Stimulated activated CD4-positive, alpha-beta T cell treated with anti-CD3 and anti-CD28 coated beads, Interleukin-1b, Interleukin-23, amount 100 ng/mL, for 1 hour (primary cell): ENCODE measurements at places on chromosomes 12 and 14.

DNA sequence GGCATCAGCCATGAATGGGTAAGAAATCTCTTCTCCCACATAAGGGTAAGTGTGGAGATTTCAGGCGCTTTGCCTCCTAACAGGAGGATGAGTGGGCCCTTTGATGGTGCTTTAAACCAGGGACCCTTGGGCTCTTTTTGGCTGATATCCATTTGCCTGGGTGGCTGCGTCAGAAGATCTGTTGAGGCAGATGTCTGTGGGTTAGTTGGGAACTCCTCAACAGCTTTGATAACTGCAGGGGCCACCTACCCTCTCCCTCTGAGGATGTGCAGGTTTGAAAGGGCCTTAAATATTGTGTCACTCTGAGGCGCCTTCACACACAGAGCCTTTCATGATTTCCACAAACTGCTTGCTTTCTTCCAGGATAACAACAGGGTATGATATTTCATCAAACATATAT, 210.7 kb downstream of the PPM1H start:
- DNase-seq, result no peak

- DNase-seq, result no peak
Observed at GRCh38 chr12:29591140-29592020, 93.9 kb upstream of the OVCH1 start.

DNA sequence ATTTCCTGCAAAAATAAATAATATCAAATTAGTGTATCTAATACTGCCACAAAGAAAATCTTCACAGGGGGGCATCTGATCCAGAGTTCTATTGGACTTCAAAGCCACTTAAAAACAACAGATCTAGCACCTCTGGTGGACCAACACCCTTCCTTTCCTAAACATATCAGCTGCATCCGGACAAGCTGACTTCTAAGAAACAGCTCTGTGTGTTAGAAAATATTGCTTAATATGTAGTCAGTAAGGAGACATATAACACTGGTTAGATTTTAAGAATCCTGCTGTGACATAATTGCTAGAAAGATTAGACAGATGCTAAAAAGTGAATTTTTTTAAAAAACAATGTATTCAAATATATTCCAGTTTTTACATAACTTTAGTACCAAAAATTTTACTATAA, 61.1 kb upstream of the PTPRB start:
- DNase-seq, result no peak

GRCh38 chr12:69509904-69510827, 40.0 kb downstream of the FRS2 start:
- DNase-seq, result no peak

DNA sequence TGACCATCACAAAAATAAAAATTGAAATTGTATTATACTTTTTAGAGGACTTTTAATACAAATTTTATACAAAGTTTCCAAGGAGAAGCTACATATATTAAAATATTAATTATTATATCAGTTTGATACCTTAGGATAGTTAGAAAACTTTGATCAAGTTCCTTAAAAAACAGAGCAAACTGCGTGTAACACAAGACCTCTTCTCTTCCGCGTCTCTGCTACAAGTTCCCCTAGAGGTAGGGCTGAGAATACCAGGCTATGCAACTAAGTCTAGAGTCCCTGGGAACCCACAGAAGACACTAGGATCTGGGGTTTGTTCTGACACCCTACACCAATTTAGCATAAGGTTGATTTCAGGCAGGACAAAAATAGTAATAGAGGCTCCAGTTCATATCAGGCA, 319.0 kb downstream of the FOXG1 start:
- no peak for DNase-seq

- no peak for DNase-seq
Observed at GRCh38 chr12:131357920-131358319, 353.0 kb upstream of the SFSWAP start.

GRCh38 chr14:94464290-94464689, 11.7 kb upstream of the SERPINA11 start:
- no peak for DNase-seq

- DNase-seq, result no peak
Observed at GRCh38 chr14:65095633-65096205, 6.6 kb downstream of the MAX start.

- no peak for DNase-seq
Observed at GRCh38 chr14:58738876-58739275, 101.1 kb downstream of the DACT1 start.

GRCh38 chr12:88600272-88600671, 20.0 kb upstream of the KITLG start:
- no peak for DNase-seq

DNA sequence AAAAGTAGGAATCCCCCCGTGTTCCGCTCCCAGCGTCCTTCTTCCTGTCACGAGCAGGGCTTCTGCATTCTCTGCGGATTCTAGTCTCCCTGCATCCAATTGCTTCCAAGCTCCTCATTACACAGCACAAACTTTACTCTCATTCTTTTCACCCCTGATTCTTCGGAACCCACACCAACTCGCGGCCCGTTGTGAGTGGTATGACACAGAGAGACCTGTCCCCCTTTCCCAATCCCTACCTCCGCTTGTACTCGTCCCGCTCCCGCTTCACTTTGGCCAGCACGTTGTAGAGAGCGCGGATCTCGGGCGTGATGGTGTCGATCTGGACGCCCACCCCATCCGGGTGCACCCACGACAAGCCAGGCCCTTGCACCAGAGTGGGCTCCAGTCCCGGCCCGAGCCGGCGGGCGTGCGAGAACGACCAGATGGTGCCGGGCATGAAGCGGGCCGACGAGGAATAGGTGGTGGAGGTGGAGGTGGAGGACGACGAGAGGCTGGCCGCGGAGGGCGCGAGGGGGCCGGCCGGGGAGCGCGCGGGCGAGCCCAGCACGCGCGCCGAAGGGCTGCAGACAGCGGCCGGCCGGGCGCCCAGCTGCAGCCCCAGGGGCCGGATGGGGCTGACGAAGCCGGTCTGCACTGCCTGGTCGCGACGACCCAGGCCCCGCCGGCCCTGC, 687 bp downstream of the IFFO1 start:
- DNase-seq, result no peak

- DNase-seq, result no peak
Observed at GRCh38 chr12:29024117-29024516, 125.0 kb upstream of the FAR2 start.

DNA sequence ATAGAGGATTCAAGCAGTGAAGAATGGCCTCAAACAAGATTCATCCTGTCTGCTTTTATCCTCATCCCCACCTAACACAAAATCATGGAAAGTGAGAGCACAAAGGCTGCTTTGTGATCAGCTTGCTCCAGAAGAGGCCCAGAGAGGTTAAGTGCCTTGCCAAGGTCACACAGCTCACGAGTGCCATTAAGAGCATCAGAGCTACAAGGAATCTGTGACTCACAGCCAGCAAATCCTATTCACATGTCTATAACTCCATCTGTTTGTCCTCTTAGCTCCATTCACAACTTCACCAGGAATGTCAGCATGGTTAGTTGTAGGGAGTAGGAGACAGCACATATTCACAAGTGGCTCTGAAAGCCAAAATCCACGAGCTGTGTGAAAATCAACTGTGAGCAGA, 79.8 kb downstream of the TTC9 start:
- DNase-seq, result no peak

GRCh38 chr12:101298426-101298825, 18.5 kb downstream of the UTP20 start:
- no peak for DNase-seq

DNA sequence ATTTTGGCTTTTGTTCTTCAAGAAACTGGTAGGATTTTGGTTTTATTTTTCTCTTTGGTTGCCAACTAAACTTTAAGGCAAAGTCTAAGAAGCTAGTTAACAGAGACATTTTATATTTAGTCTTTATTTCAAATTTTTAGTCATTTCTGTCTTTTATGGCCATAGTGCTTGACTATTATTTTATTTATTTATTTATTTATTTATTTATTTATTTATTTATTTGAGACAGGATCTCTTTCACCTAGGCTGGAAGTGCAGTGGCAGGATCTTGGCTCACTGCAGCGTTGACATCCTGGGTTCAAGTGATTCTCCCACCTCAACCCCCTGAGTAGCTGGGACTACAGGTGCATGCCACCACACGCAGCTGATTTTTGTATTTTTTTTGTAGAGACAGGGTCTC, 3.1 kb downstream of the MON2 start:
- DNase-seq, result no peak

- DNase-seq, result no peak
Observed at GRCh38 chr14:88209273-88209672, 113.8 kb downstream of the KCNK10 start.

GRCh38 chr14:24699052-24699451, 65.1 kb upstream of the GZMB start:
- no peak for DNase-seq

DNA sequence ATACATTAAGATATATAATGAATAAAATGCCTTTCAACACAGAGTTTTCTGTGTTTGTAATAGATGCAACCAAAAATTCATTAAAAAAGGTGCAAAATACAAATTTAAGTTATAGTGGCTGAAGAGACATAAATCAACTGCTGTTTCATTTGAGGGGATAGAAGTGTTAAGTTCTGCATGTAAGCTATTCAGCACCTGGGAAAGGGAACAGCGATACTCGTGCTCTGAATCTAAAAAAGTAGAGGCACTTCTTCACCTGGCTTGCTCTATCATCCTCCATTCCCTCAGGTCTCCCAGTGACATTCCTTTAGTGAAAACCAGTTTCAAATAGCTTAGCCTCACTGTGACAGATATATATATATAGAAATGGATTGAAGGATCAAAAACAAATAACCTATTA, 222.6 kb downstream of the ACSS3 start:
- DNase-seq, result no peak

DNA sequence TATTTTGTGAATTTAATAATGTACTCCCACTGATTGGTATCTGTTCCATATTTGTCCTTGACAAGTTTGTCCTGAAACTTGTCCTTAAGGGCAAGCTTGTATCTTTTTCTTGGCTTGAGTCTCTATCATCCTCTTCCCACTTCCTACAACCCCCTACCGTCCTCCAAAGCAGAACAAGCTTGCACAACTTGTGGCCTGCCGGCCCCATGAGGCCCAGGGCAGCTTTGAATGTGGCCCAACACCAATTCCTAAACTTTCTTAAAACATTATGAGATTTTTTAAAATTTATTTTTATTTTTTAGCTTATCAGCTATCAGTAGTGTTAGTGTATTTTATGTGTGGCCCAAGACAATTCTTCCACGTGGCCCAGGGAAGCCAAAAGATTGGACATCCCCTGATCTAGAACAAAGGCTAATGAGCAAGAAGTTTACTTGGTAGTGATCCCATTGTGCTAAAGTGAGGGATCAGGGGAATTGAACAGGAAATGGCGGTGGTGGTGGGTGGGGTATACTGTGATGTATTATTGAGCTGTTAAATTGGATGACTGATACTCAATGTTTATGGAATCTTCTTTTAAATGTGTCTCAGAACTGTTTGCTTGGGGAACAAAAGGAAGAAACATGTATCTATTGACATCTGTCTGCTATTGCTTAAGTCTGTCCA, 37.8 kb downstream of the TMX1 start:
- DNase-seq, result no peak

DNA sequence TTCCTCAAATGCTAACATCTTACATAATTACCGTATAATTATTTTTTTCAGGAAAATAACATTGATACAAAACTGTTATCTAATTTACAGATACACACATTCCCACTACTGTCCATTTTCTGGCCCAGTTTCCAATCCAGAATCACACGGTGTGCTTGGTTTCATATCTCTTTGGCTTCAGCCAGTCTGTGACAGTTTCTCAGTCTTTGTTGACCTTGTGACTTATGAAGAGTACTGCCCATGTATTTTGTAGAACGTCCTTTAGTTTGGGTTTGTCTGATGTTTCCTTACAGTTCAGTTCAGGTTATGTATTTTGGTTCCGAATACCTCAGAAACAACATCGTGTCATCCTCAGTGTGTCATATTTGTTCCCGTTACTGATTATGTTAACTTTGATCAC, 16.2 kb downstream of the RXYLT1 start:
- DNase-seq, result no peak

GRCh38 chr12:77122236-77122635, 56.9 kb upstream of the E2F7 start:
- no peak for DNase-seq

GRCh38 chr12:15852383-15852782, 29.8 kb upstream of the STRAP start:
- DNase-seq, result no peak

GRCh38 chr14:36751106-36751505, 89.4 kb downstream of the PAX9 start:
- DNase-seq, result no peak

DNA sequence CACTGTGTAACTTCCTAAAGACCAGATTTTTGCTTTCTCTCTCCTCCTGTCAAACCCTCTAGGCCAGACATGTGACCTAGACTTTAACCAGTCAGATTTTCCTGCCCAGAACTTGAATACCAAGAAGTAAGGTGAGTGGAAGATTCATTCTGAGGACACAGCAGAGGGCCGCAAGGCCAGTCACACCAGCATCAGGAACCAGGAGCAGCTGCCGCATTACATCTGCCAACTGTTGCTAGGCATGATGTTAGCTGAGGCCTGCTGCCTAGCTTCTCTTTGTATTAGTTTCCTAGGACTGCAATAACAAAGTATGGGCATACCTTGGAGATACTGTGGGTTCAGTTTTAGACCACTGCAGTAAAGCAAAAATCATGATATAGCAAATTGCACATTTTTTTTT, 101.9 kb upstream of the BMP4 start:
- DNase-seq, result no peak

DNA sequence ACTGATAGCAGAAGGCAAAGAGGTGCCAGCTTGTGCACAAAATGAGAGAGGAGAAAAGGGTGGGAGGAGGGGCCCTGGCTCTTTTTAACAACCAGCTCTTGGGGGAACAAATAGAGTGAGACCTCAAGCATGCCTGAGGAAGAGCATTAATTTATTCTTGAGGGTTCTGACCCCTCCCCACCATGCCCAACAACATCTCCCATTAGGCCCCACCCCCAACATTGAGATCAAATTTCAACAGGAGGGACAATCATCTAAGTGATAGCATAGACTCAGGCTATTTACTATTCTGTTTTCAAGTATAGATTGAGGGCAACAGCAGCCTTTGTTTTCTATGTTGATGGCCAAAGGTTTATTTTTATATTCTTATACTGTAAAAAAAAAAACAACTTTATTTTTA, 59.7 kb downstream of the FUT8 start:
- no peak for DNase-seq

GRCh38 chr12:93128332-93128707, 199.2 kb upstream of the EEA1 start:
- no peak for DNase-seq

- DNase-seq, result no peak
Observed at GRCh38 chr12:31234053-31234840, 91.7 kb downstream of the SINHCAF start.

DNA sequence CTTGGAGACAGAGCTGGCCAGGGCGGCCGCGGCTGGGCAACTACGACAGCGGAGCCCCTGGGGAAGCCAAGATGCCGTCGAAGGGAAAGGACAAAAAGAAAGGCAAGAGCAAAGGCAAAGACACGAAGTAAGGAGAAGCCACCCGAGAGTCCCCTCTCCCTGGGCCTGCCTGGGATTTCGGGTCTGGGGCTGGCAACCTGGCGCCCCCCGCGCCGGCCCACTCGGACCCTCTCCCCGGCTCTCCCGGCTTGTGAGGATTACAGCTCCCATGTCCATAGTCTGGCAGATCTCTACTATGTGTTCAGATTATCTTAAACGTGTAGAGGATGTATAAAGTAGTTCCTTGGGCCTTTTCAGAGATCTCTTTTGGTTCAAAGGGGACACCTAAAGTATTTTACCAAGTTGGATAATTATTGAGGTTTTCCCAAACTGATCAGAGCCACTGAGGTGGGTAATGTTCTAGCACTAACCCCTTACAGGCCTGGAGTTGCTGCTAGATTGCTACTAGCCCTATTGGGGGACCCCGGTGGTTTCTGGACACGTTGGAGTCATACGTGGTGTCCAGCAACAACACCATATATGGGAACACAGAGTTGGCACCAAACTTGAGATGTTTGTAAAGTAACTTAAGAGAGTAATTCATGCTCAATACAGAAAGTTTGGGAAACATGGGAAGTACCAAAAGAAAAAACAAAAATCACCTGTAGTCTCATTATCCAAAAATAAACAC, 424 bp downstream of the BBOF1 start:
- no peak for DNase-seq
